ENCODE measurements at places on chromosomes 3 and 15.

- no peak overlapping the region for H3K4me3 ChIP-seq
- no peaks in the 10 kb centered on the region for H3K27me3 ChIP-seq
- H3K27ac ChIP-seq: no peak overlapping the region
- H3K36me3 ChIP-seq: no peaks in the 10 kb centered on the region
Measured at GRCh38 chr3:73828348-73828747, 203.6 kb upstream of the PDZRN3 start.

DNA sequence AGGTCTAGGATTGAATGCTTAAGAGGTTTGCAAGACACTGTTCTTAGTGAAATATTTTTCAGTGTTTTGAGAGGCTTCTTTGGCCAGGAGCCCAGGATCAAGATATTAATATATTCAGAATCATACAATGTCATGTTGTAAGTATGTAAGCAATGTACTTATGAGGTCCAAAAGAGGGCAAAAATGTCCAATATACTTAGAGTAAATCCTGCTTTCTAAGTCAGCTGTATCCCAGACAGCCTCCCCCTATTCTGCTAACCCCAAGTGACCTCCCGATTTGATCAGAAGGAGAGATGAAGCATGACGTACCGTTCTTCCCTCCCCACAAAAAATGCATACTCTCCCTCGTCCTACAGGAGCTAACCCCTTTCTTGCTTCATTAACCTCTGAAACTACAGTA is 70.9 kb downstream of the CHAC1 start:
- no peak for DNase-seq
- H3K4me3 ChIP-seq: no peak overlapping the region
- H3K27me3 ChIP-seq: no peaks in the 10 kb centered on the region
- H3K36me3 ChIP-seq: no peaks in the 10 kb centered on the region
- H3K4me1 ChIP-seq: no peaks in the 10 kb centered on the region

GRCh38 chr3:122797291-122797690 is 2.4 kb downstream of the SLC49A4 start:
- no peaks in the 10 kb centered on the region for H3K27me3 ChIP-seq
- DNase-seq: no peak
- no peaks in the 10 kb centered on the region for H3K4me1 ChIP-seq
- H3K27ac ChIP-seq: no peak overlapping the region
- H3K4me3 ChIP-seq: no peak overlapping the region

DNA sequence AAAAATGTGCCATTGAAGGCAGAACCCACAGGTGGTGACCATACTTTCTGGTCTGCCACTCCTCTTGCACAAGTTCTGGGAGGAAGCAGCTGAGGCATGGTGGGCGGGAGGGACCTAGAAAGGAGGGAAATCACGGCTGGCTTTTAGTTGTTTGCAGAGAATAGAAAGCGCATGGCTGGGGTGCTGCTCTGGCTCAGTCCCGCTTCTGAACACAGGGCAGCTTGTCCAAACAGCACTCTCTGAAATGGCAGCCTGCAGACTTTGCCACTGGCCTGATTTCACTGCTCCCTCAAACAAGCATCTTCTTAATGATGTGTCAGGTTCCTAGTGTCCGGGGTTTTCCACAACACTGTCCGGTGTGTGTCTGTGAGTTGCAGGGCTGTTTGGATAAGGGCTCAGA is 76.7 kb downstream of the AAGAB start:
- no peak overlapping the region for H3K27ac ChIP-seq
- DNase-seq: peak; percentile 27
- H3K36me3 ChIP-seq: peaks cover 52% of the 10 kb centered on the region
- no peak overlapping the region for H3K4me3 ChIP-seq
- no peaks in the 10 kb centered on the region for H3K27me3 ChIP-seq

- H3K4me1 ChIP-seq: peaks cover 5% of the 10 kb centered on the region
- H3K4me3 ChIP-seq: no peak overlapping the region
- no peaks in the 10 kb centered on the region for H3K36me3 ChIP-seq
- H3K27me3 ChIP-seq: no peaks in the 10 kb centered on the region
Measured at GRCh38 chr3:141485641-141486495, 959 bp upstream of the RASA2 start.

DNA sequence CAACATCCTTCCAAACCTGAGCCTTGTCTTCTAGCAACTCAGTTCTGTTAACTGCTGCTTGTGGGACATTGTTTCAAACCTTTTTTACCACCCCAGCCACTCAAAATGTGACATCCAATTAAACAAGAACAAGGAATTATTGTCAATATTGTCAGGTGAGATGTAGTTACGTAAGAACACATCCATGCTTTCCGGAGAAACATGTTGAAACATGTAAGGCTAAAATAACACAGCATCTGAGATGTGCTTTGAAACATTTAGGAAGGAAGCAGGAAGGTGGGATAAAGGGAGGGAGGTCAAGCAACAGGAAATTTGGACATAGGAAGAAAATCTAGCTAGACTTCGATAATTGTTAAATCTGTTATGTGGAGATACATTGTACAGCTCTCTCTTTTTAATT is 50.9 kb upstream of the PRICKLE2 start:
- no peaks in the 10 kb centered on the region for H3K27me3 ChIP-seq
- no peak overlapping the region for H3K27ac ChIP-seq
- no peak overlapping the region for H3K4me3 ChIP-seq
- H3K36me3 ChIP-seq: no peaks in the 10 kb centered on the region
- DNase-seq: no peak
- no peaks in the 10 kb centered on the region for H3K4me1 ChIP-seq

DNA sequence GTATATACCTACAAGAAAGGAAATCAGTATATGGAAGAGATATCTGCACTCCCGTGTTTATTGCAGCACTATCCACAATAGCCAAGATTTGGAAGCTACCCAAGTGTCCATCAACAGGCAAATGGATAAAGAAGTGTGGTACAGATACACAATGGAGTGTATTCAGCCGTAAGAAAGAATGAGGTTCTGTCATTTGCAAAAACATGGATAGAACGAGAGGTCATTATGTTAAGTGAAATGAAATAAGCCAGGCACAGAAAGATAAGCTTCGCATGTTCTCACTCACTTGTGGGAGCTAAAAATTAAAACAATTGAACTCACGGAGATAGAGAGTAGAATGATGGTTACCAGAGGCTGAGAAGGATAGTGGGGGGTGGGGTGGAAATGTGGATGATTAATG is 53.1 kb downstream of the FAM81A start:
- H3K4me1 ChIP-seq: no peaks in the 10 kb centered on the region
- no peak for DNase-seq
- H3K4me3 ChIP-seq: no peak overlapping the region
- no peak overlapping the region for H3K27ac ChIP-seq

GRCh38 chr3:13891492-13892073 is 11.7 kb upstream of the WNT7A start:
- no peaks in the 10 kb centered on the region for H3K27me3 ChIP-seq
- no peaks in the 10 kb centered on the region for H3K4me1 ChIP-seq
- DNase-seq: no peak
- H3K27ac ChIP-seq: no peak overlapping the region
- no peaks in the 10 kb centered on the region for H3K36me3 ChIP-seq
